Stimulated activated CD8-positive, alpha-beta memory T cell treated with anti-CD3 and anti-CD28 coated beads, Interleukin-2, amount 100 ng/mL, for 48 hours (primary cell): ENCODE measurements at places on chromosomes 12 and 14.

GRCh38 chr12:5881666-5882065 lies 63.4 kb downstream of the ANO2 start:
- DNase-seq, result no peak

DNA sequence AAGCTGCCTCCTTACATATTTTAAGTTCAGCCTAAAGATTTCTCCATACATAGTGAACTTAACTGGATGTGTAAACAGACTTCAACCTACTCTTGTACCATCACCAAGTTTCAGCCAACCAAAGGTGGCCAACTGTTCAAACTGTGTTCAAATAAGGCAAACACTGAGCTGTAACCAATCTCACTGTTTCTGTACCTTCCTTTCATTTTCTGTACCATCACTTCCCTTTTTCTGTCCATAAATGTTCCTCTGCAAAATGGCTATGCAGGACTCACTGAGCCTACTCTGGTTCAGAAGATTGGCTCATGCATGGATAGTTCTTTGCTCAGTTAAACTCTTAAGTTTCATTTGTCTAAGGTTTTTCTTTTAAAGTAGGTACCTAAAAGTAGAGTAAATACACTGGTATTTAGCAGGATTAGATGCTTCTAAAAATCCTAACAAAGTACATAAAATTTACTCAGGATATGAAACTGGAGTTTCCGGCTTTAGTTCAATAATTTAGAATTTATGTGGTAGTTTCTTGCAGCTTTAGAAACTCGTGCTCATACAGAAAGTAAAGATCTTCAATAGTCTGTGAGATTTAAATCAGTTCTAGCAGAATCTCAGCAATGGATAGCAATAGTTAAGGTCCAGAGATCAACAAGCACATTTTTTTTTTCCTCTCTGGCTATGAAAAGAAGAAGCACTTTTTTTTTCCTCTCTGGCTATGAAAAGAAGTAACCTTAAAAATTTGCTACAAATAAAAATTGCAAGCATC lies 282.0 kb upstream of the PPFIA2 start:
- DNase-seq, result no peak

GRCh38 chr12:108446766-108447165 lies 68.3 kb upstream of the FICD start:
- no peak for DNase-seq

- no peak for DNase-seq
These were observed 74.4 kb upstream of the TRHDE start for GRCh38 chr12:72197790-72198189.

DNA sequence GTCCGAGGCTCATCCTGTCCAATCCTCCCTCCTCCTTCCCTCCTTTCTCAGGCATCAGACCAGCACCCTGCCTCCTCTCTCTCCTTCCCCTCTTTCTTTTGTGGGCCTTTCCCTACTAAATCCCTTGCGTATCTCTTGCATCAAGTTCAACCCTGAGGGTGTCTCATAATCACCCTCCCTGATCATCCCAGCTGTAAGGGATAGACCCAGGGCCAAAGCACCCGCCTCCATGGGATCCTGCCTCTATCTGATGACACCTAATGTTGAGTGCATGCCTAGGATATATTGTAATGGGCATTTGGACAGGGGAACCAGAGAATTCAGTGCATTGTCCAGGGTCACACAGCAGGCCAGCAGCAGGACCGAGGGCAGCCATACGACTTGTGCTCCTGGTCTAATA lies 84.9 kb downstream of the PHETA1 start:
- DNase-seq, result no peak

GRCh38 chr12:63845726-63846125 lies 1.2 kb downstream of the SRGAP1 start:
- DNase-seq, result no peak

- DNase-seq, result no peak
These were observed 570 bp upstream of the MRPS35 start for GRCh38 chr12:27709932-27710591.
